GM20000 (cell line): ENCODE measurements at places on chromosomes 7 and 10.

DNA sequence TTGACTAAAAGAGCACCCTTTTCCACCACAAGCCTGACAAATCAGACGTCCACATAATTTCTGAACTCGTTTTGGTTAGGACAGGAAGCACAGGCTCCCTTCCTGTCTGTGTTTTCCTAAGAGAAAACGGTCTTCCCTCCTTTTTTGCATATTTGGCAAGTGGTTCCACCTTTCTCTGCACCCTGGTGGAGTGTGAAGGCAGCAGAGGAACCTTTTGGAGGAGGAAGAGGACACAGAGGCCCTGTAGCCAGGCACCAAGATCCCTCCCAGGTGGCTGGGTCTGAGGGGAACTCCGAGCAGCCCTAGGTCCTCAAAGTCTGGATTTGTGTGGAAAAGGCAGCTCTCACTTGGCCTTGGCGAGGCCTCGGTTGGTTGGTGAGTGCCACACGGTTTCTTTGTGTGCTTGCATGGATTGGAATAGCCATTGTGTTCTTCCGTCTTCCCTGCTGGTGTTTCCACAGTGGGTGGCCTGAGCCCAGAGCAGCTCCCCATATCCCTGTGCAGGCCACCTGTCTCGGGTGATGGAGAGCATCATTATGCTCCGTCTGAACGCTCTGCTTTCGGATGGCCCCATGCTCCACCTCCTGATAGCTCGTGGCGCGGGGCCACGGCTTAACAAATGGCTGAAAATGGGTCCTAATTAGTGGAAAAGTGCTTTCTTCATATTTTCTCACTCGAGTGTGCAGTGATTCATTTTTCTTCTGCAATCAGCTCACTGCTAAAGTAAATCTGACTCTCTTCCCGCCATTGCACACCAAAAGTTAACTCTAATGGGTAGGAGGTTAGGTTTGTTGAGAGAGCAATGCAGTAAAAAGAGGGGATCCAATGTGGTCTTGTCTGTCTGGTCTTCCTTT lies 4.2 kb downstream of the IKZF1 start:
- DNase-seq = no peak

DNA sequence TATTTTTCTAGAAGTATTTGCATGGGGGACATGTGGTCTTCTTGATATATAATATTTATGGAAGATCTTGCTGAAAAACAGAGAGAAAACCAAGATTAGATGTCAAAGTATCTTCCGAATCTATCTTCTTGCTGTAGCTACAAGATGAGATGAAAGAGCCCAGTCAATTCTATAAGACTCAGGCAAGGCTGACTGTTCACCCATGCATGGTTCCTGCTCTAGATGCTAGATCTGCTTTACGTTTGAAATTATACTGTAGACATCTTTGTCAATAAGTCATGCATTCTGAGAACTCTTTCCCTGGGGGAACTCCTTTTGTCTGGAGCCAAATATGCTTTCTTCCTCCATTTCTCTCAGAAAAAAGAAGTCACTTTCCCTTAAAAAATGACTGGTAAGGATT lies 1292.0 kb downstream of the XPNPEP1 start:
- DNase-seq = peak; percentile 5

DNA sequence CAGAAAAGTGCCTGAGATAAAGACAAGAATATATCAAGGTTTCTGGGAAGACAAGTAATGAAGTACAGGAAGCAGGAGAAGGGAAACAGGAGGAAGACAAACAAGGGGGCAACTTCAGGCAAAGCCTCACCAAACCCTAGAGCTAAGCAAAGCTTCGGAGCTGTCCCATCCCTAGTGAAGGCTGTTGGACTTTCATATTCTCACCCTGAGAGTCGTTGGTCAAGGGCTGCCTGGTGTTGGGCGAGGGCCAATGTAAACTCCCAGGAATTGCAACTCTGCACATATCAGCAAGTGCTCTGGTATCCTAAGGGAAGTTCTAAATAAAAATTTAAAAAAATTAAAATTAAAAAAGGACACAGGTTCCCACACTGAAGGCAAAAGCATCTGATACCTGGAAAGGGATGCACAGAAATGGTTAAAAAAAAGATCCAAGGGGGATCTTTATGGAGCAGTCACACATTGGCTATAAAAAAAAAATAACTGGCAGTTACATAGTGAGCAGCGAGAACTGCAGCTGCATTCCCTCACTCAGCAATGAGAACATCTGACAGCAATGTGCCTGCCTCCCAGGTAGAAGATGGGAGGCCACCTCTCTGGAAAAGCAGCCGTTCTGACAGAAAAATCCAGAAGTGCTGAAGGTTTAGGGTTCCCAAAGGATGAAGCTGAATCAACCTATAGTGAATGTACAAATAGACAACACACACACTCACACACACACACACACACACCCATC lies 304.7 kb downstream of the WDR11 start:
- DNase-seq = no peak

GRCh38 chr7:4065190-4065589 lies 616.9 kb upstream of the FOXK1 start:
- no peak for DNase-seq

DNA sequence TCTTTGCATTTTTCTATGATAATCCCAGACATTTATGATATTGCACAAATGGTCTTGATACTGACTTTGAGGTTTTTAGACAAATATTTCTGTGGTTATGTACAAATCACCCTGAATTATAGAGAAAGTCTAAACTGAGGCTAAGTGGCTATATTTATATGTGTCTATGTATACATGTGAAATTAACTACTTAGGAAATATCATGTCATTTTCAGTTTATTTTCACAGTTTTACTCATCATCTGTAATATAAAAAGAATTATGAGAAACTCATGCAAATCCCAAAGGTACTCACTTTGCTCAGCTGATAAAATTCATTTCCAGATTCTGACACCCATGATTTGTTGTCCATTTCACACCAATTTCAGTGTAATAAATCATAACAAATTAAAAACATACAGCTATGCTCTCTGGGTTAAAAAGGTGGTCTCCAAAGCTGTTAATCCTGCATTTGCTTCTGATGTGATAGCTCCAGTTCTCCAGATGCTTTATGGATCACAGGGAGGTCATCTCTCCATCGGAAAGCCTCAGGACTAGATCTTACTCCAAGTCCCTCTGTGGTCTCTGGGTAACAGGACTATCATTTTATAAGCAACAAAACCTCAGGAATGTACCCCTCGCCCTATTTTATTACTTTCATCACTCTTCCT lies 673.9 kb downstream of the PARD3 start:
- DNase-seq = no peak

GRCh38 chr10:102935939-102936605 lies 18.0 kb downstream of the CNNM2 start:
- no peak for DNase-seq
